ENCODE measurements at places on chromosomes 16 and 17.

GRCh38 chr17:81646869-81647600, 9.3 kb downstream of the PDE6G start:
- no peak for DNase-seq

- no peak for DNase-seq
These were observed 8.3 kb upstream of the SPNS3 start for GRCh38 chr17:4425398-4425797.

- DNase-seq, result no peak
These were observed 1.1 kb downstream of the ACTG1 start for GRCh38 chr17:81511554-81511803.

GRCh38 chr17:81002013-81002384, 10.4 kb downstream of the CHMP6 start:
- DNase-seq, result no peak

GRCh38 chr17:4161192-4161966, 18.4 kb downstream of the CYB5D2 start:
- peak; percentile 86 for DNase-seq

GRCh38 chr17:37833237-37833859, 88.5 kb upstream of the HNF1B start:
- DNase-seq, result no peak

DNA sequence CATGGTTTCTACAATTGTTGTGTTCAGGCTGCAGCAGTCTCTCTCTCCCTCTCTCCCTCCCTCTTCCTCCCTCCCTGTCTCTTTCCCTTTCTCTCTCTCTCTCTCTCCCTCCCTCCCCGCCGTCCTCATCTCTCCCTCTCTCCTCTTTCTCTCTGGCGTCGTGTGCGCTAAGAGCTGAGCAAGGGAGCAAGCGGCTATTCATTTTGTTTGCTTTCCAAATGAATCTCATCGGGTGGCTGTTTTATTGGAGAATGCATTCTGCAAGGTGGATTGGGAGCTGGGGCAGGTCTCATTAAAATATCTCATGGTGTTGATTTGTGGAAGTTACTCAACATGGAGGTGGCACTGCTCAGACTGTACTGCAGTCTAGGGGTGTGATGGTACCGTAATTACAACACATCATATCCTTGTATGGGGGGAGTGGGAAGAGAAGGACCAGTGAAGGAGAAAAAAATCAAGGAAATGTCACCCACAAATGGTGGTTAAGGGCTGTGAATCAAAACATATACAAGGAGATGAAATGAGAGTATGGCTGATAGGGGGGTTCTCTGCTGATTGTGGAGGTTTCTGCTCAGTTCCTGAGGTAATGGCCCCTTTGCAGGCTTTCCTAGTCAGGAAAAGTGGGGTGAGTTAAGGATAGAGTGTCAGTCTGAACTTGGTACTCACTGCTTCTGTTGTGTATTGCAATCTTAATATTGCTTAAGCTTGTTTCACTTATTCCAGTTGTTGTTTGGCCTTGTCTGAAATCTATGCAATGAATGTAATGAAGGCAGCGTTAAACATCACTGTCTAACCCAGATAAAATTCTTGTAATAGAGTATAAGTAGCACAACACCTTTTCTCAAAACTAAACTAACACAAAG, 2.7 kb downstream of the MSL1 start:
- DNase-seq, result no peak

GRCh38 chr16:60204181-60204580, 1470.1 kb upstream of the GOT2 start:
- no peak for DNase-seq

DNA sequence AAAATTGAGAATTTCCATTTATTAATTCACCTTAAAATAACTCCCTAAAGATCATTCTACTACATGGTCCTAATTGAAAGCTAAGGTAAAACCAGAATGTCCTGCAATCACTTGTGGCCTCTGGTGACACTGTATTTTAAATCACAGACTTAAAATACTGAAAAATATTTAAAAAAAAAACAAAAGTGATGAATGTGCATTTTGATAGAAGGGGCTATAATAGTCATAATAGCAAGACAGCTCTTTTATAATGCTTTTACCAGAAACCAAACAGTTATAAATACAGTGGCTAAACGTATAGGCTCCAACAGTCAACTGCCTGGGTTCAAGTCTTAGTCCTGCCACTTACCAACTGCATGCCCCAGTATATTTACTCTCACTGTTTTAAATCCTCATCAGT, 21.2 kb downstream of the PHLPP2 start:
- DNase-seq, result no peak

GRCh38 chr16:27740496-27741201, 190.7 kb downstream of the KATNIP start:
- DNase-seq, result no peak

DNA sequence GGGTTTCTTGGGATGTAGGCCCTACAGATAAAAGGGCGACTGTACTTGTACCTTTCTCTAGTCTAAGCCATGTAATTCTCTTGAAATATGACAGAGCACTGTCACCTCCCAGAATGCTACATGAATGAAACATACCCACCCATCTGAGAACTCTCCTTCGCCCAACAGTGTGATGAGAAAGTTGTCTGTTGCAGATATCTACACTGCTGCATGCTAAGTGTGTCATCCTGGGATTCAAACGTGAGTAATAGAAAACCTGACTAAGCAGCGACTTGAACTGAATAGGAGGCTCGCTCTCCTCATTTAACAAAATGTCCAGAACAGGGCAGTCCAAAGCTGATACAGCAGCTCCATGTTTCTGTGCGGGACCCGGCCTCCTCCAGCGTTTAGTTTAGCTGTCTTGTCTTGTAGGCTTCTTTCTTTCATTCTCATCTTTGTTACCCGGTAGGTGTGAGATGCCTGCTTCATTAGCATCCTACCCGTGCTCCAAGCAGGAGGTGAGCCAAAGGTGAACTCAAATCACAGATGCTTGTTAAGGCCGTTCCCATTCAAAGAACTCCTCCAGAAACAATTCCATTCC, 211.9 kb downstream of the PRKCA start:
- no peak for DNase-seq
